ENCODE measurements at places on chromosomes 12 and 14. TPM values are rescaled to one million over a fixed set of nuclear protein-coding genes. Genes with fewer than 3 reads are reported as not detected.

DNA sequence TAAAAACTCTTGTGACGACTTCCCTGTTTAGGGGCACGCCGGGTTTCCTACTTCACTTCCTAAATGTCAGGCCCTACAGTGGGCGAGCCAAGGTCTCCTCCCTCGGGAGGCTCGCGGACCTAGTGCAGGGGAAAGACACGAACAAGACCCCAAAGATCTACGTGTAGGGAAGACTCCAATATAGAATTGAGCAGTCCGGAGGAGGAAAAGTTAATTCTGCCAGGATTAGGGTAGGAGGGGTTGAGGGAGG lies 564 bp downstream of the ATXN3 start:
- H3K36me3 ChIP-seq: no peaks in the 10 kb centered on the region
- H3K4me3 ChIP-seq: peak overlapping the region; percentile 87

DNA sequence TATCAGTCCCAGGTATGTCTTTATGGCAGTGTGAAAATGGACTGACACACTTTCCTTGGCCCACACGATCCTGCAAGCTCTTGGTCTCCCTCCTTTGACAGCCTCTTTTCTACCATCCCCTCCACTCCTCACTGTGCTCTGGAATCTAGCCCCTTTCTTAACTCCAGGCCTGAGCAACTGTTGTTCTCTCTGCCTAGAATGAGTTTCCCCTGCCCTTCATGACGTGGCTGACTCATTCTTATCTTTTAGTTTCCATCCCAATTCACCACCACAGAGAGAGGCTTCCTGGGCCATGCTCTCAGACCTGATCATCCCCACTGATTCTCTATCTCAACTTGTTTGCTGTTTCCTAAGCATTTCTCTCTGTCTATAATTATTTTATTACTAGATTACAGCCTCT lies 157.4 kb upstream of the HMGA2 start:
- no peak for DNase-seq
- no peak overlapping the region for H3K27ac ChIP-seq
- no peaks in the 10 kb centered on the region for H3K27me3 ChIP-seq
- no peaks in the 10 kb centered on the region for H3K36me3 ChIP-seq

The ALKBH2 gene
- 12.6 TPM for total RNA-seq

GRCh38 chr12:1740161-1740948 lies 49.5 kb downstream of the ADIPOR2 start:
- no peak overlapping the region for H3K27ac ChIP-seq
- H3K4me1 ChIP-seq: peaks cover 6% of the 10 kb centered on the region
- H3K36me3 ChIP-seq: no peaks in the 10 kb centered on the region
- H3K4me3 ChIP-seq: no peak overlapping the region
- no peak for DNase-seq

- no peaks in the 10 kb centered on the region for H3K27me3 ChIP-seq
- no peak overlapping the region for H3K4me3 ChIP-seq
- H3K27ac ChIP-seq: no peak overlapping the region
- peaks cover 6% of the 10 kb centered on the region for H3K36me3 ChIP-seq
- no peak for DNase-seq
Observed at GRCh38 chr12:51977320-51977753, 25.8 kb downstream of the ACVR1B start.
